ENCODE measurements at places on chromosomes 2 and 18. TPM values are rescaled to one million over a fixed set of nuclear protein-coding genes. Genes with fewer than 3 reads are reported as not detected.

The CARF gene
- 14.2 TPM for total RNA-seq

The SCN3A gene
- total RNA-seq = 3.1 TPM

The TBC1D8 gene
- total RNA-seq = 21.3 TPM

The IL1B gene
- total RNA-seq = not detected

The NAT8 gene
- not detected for total RNA-seq

The PEX13 gene
- 13.7 TPM for total RNA-seq

The KCNJ3 gene
- not detected for total RNA-seq

The EPB41L3 gene
- 28.0 TPM for total RNA-seq

The IL1RL2 gene
- total RNA-seq = 1.7 TPM

The SCYGR4 gene
- not detected for total RNA-seq

The SMAD2 gene
- total RNA-seq = 58.7 TPM

The SCG2 gene
- total RNA-seq = 3.4 TPM

The VWA3B gene
- total RNA-seq = not detected

The SLC14A1 gene
- total RNA-seq = 5.6 TPM

The PLGLB2 gene
- not detected for total RNA-seq

The EDAR gene
- total RNA-seq = not detected

The ARHGAP15 gene
- not detected for total RNA-seq

The TGFA gene
- total RNA-seq = not detected

The TEX44 gene
- total RNA-seq = not detected

The UGT1A4 gene
- total RNA-seq = not detected

The STPG4 gene
- not detected for total RNA-seq

The CABLES1 gene
- 7.4 TPM for total RNA-seq

The FAM237A gene
- total RNA-seq = not detected

The SRBD1 gene
- total RNA-seq = 15.7 TPM

The VAMP5 gene
- 33.8 TPM for total RNA-seq

The PAX8 gene
- 1.5 TPM for total RNA-seq

The PDE1A gene
- total RNA-seq = 34.9 TPM

The CCL20 gene
- not detected for total RNA-seq

The GALNT5 gene
- total RNA-seq = 11.4 TPM

The ASPRV1 gene
- not detected for total RNA-seq

The DPYSL5 gene
- not detected for total RNA-seq

The CCDC150 gene
- 19.7 TPM for total RNA-seq

The LYG2 gene
- total RNA-seq = not detected

The GNLY gene
- total RNA-seq = not detected

The MOGAT1 gene
- total RNA-seq = not detected

The RBKS gene
- total RNA-seq = 1.4 TPM

The DNAJC5G gene
- total RNA-seq = not detected

The OR6B2 gene
- total RNA-seq = not detected

The OXER1 gene
- total RNA-seq = not detected

The TXNL4A gene
- total RNA-seq = 62.2 TPM

The TBR1 gene
- total RNA-seq = not detected

The ASIC4 gene
- total RNA-seq = not detected

The REG1B gene
- not detected for total RNA-seq

The ZNF512 gene
- 34.7 TPM for total RNA-seq

The IGFBP2 gene
- total RNA-seq = 10.6 TPM

The CYP27C1 gene
- total RNA-seq = 0.41 TPM

Measured in fibroblast of the aortic adventitia (primary cell).